Activated T-helper 1 cell treated with anti-CD3 and anti-CD28 coated beads, Interleukin-12 subunit alpha, Interleukin-12 subunit beta, Interleukin-2, Interleukin-4 antibody, amounts not matched to agents 30 ng/mL and 10 ng/mL and 1 ng/mL, durations not matched to agents 14 hours and 24 hours and 36 hours (primary cell): ENCODE measurements at places on chromosomes 1 and 21. TPM values are rescaled to one million over a fixed set of nuclear protein-coding genes. Genes with fewer than 3 reads are reported as not detected.

GRCh38 chr1:164325786-164326185, 233.2 kb upstream of the PBX1 start:
- DNase-seq = no peak
- no peak overlapping the region for H3K4me3 ChIP-seq
- no peaks in the 10 kb centered on the region for H3K4me1 ChIP-seq
- H3K27me3 ChIP-seq = peaks cover 3% of the 10 kb centered on the region
- H3K36me3 ChIP-seq = no peaks in the 10 kb centered on the region

The HENMT1 gene
- total RNA-seq = 17.9 and 20.7 TPM in 2 replicates

DNA sequence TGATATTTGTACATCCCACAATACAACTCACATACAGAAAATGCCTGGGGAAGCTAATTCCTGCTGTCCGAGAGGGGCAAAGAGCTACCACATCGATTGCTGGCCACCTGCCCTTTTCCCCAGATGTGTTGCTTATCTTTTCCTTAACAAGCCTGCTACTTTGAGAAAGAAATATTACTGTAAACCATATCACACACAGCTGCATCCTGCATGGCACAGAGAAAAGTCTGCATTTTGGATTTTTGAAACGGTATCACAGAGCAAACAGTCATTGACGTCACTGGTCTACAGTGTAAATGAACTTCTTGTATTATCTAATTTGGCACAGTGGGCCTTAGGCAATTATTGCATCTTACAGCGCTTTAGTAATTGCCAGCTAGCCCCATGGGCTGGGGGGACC, 164.7 kb downstream of the CLIC6 start:
- H3K4me3 ChIP-seq = no peak overlapping the region
- peaks cover 57% of the 10 kb centered on the region for H3K36me3 ChIP-seq
- H3K4me1 ChIP-seq = peaks cover 36% of the 10 kb centered on the region
- no peak for DNase-seq
- H3K27me3 ChIP-seq = no peaks in the 10 kb centered on the region
- no peak overlapping the region for H3K27ac ChIP-seq

GRCh38 chr21:46454634-46455390, 3.9 kb upstream of the DIP2A start:
- H3K4me1 ChIP-seq = peaks cover 15% of the 10 kb centered on the region
- peaks cover 18% of the 10 kb centered on the region for H3K36me3 ChIP-seq
- no peak overlapping the region for H3K4me3 ChIP-seq
- no peak for DNase-seq
- no peaks in the 10 kb centered on the region for H3K27me3 ChIP-seq
- H3K27ac ChIP-seq = no peak overlapping the region

- DNase-seq = no peak
- H3K4me3 ChIP-seq = no peak overlapping the region
- H3K36me3 ChIP-seq = no peaks in the 10 kb centered on the region
- no peaks in the 10 kb centered on the region for H3K27me3 ChIP-seq
- H3K27ac ChIP-seq = no peak overlapping the region
Observed at GRCh38 chr1:153439273-153439672, 21.2 kb downstream of the S100A7 start.

- peaks cover 40% of the 10 kb centered on the region for H3K4me1 ChIP-seq
- DNase-seq = no peak
- H3K36me3 ChIP-seq = peaks cover 11% of the 10 kb centered on the region
- no peak overlapping the region for H3K27ac ChIP-seq
Observed at GRCh38 chr1:42921769-42922168, 36.9 kb downstream of the SLC2A1 start.

GRCh38 chr1:170583186-170583585, 51.2 kb downstream of the GORAB start:
- DNase-seq = no peak
- no peaks in the 10 kb centered on the region for H3K4me1 ChIP-seq
- H3K27ac ChIP-seq = no peak overlapping the region
- H3K27me3 ChIP-seq = peaks cover 4% of the 10 kb centered on the region
- H3K4me3 ChIP-seq = no peak overlapping the region

DNA sequence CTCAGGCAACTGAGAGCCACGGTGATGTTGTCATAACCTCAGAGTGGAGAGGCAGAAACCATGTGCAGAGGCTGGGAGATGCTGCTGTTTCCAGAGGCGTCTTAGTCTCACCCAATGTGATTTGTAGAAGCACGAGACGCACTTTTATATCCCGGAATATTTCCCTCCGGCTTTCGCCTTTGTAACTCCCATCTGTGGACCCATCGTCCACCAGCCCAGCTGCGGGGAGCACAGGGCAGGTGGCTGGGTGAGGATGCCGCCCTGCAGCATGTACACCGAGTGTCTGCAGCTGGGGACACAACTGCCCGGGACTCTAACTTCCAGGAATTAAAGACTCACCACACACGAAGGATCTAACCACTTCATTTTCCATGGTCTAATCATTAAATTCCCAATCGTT, 43.5 kb downstream of the UBASH3A start:
- H3K36me3 ChIP-seq = peaks cover 66% of the 10 kb centered on the region
- H3K4me1 ChIP-seq = peaks cover 55% of the 10 kb centered on the region
- DNase-seq = no peak
- H3K27me3 ChIP-seq = no peaks in the 10 kb centered on the region
- no peak overlapping the region for H3K4me3 ChIP-seq

GRCh38 chr1:174800216-174800851, 199.4 kb upstream of the CACYBP start:
- DNase-seq = peak; percentile 4
- H3K27me3 ChIP-seq = no peaks in the 10 kb centered on the region
- peaks cover 15% of the 10 kb centered on the region for H3K4me1 ChIP-seq
- H3K36me3 ChIP-seq = no peaks in the 10 kb centered on the region

DNA sequence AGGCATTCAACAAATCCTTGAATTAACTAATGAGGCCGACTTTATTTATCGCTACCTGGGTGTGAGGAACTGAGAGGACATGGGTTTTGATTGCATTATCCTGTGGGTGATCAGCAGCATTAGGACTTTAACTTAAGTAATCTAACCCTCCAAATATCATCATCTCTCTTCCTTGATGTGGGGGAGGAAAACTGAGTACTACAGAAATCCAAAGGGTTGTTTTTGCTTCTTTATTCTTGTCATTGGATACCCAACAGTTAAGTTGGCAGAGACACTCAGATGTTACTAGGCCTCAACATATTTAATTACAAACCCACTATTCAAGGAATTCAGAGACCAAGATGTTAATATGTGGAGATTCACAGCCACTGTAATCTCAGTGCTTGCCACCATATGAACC, 97.4 kb upstream of the ST6GALNAC5 start:
- H3K4me3 ChIP-seq = no peak overlapping the region
- no peak for DNase-seq
- H3K4me1 ChIP-seq = no peaks in the 10 kb centered on the region
- H3K27me3 ChIP-seq = peaks cover 2% of the 10 kb centered on the region
- H3K27ac ChIP-seq = no peak overlapping the region

The FCRLA gene
- total RNA-seq = not detected in 2 replicates

DNA sequence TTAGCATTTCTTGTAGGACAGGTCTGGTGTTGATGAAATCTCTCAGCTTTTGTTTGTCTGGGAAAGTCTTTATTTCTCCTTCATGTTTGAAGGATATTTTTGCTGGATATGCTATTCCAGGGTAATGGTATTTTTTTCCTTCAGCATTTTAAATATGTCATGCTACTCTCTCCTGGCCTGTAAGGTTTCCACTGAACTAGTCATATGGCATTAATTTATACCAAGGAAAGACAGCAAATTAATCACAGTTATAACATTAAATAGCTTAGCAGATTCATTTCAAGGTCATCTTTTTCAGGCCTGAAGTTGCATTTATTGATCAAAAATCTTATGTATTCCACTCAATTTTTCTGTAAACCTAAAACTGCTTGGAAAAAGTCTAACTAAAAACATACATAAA, 54.9 kb downstream of the AK5 start:
- H3K27ac ChIP-seq = no peak overlapping the region
- no peaks in the 10 kb centered on the region for H3K4me1 ChIP-seq
- no peak overlapping the region for H3K4me3 ChIP-seq
- H3K36me3 ChIP-seq = no peaks in the 10 kb centered on the region
- no peak for DNase-seq

- H3K36me3 ChIP-seq = no peaks in the 10 kb centered on the region
- peak overlapping the region; percentile 86 for H3K27ac ChIP-seq
- no peak overlapping the region for H3K4me3 ChIP-seq
- H3K4me1 ChIP-seq = peaks cover 11% of the 10 kb centered on the region
Observed at GRCh38 chr1:43034778-43035177, 76.1 kb upstream of the SLC2A1 start.

DNA sequence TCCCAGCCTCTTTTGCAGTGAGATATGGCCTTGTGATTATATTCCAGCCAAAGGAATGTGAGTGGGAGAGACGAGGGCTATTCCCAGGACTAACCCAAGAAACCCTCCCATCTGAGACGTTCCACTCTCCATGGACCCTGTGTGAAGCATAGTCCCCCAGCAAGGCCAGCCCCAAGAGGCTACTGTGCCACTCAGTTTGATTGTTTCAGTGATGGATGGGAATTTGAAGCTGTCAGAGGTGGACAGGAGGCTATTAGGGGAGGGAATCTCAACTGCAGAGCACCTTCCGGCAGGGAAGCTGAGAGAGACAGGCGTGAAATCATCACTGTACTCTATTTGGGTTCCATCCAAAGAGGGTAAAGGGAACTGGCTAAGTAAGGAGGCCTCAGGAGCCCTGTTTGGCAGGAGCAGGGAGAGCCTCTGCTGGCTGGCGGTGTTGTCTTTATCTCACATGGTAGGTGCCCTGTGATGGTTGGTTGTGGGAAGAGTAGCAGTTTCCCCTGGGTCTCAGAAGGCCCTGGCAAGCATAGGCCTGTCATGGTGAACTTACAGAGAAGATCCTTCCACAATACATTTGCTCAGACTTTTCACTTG, 3.4 kb upstream of the TEX35 start:
- H3K27me3 ChIP-seq = no peaks in the 10 kb centered on the region
- no peak overlapping the region for H3K27ac ChIP-seq
- H3K36me3 ChIP-seq = no peaks in the 10 kb centered on the region
